ENCODE measurements at places on chromosomes 11 and 22. TPM values are rescaled to one million over a fixed set of nuclear protein-coding genes. Genes with fewer than 3 reads are reported as not detected.

Gene SERGEF
- 18.3 TPM for total RNA-seq

Gene BTBD18
- total RNA-seq: not detected

Gene PRODH
- total RNA-seq: not detected

Gene LDHAL6A
- not detected for total RNA-seq

Gene APOA4
- not detected for total RNA-seq

Gene SLC22A6
- not detected for total RNA-seq

Gene DCDC1
- not detected for total RNA-seq

Gene PRG2
- total RNA-seq: not detected

Gene DEPDC5
- 7.8 TPM for total RNA-seq

Gene MS4A8
- total RNA-seq: not detected

Gene ACR
- total RNA-seq: not detected

Gene ZDHHC5
- 21.6 TPM for total RNA-seq

Gene HIRA
- total RNA-seq: 11.1 TPM

Gene MS4A1
- not detected for total RNA-seq

Gene OR6A2
- total RNA-seq: 0.24 TPM

Gene APOA5
- not detected for total RNA-seq

Gene CECR2
- total RNA-seq: 0.12 TPM

Gene MMP8
- 3.3 TPM for total RNA-seq

Gene DDTL
- total RNA-seq: 1.9 TPM

Gene IGSF22
- total RNA-seq: not detected

Gene OR2D2
- total RNA-seq: 0.36 TPM

Gene NAALAD2
- total RNA-seq: 0.59 TPM

Gene OR6T1
- not detected for total RNA-seq

Gene CRYAB
- total RNA-seq: 0.29 TPM

Gene TMEM86A
- total RNA-seq: 0.49 TPM

Gene ANO5
- total RNA-seq: not detected

Gene VPREB1
- total RNA-seq: not detected

Gene ARHGAP8
- total RNA-seq: not detected

Gene CBY1
- total RNA-seq: 14.1 TPM

Gene RHOD
- total RNA-seq: 3.1 TPM

Gene MMP13
- 0.12 TPM for total RNA-seq

Gene TMPRSS13
- total RNA-seq: not detected

Gene OR4C5
- total RNA-seq: not detected

Gene SMCO4
- total RNA-seq: 7.2 TPM

Gene CCDC34
- total RNA-seq: 14.5 TPM

Gene WNT7B
- total RNA-seq: 17.3 TPM

Gene MUC2
- not detected for total RNA-seq

Gene INPPL1
- total RNA-seq: 25.7 TPM

Gene SLC43A3
- 64.5 TPM for total RNA-seq

Gene TTC28
- total RNA-seq: 1.2 TPM

Gene SLC17A6
- total RNA-seq: not detected

Gene SAA1
- total RNA-seq: not detected

Gene MOV10L1
- total RNA-seq: 0.29 TPM

Gene SAA4
- not detected for total RNA-seq
